ENCODE measurements at places on chromosomes 5 and 9. TPM values are rescaled to one million over a fixed set of nuclear protein-coding genes. Genes with fewer than 3 reads are reported as not detected.

- no peaks in the 10 kb centered on the region for H3K27me3 ChIP-seq
- DNase-seq, result no peak
- H3K4me1 ChIP-seq, result no peaks in the 10 kb centered on the region
- H3K36me3 ChIP-seq, result no peaks in the 10 kb centered on the region
- H3K27ac ChIP-seq, result no peak overlapping the region
These were observed 4.9 kb upstream of the HRH2 start for GRCh38 chr5:175652741-175653663.

DNA sequence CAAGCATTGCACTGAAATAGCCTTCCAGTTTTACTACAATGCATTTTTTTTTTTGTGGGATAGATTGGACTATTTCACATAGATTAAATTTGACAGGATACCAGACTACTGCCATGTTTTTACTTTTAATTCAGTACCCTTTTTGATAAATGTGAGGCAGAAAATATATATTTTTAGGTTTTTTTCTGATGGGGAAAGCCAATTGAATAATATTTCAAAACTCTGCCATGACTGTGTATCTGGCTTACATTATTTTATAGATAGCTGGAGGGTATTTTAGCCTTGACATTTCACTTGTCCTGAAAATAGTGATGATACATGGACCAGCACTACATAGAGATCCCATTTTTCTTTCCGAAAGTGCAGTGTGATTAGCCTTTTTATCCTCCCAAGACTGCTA lies 133.5 kb upstream of the PRR16 start:
- H3K36me3 ChIP-seq, result no peaks in the 10 kb centered on the region
- DNase-seq, result no peak
- no peaks in the 10 kb centered on the region for H3K4me1 ChIP-seq
- no peaks in the 10 kb centered on the region for H3K27me3 ChIP-seq
- H3K4me3 ChIP-seq, result no peak overlapping the region

The DAPK1 gene
- 14.7 TPM for total RNA-seq

- H3K27me3 ChIP-seq, result no peaks in the 10 kb centered on the region
- DNase-seq, result no peak
- H3K36me3 ChIP-seq, result no peaks in the 10 kb centered on the region
- no peak overlapping the region for H3K27ac ChIP-seq
- H3K4me1 ChIP-seq, result no peaks in the 10 kb centered on the region
- H3K4me3 ChIP-seq, result no peak overlapping the region
These were observed 1429.8 kb upstream of the CDH9 start for GRCh38 chr5:28468166-28468565.

The PCDHA1 gene
- not detected for total RNA-seq

The DMRTA1 gene
- total RNA-seq, result 1.6 TPM

Measured in breast epithelium (tissue), 4 donors.